ENCODE measurements at places on chromosomes 6 and 20.

- DNase-seq: no peak
Observed at GRCh38 chr6:63496361-63496804, 75.9 kb upstream of the LOC128125822 start.

DNA sequence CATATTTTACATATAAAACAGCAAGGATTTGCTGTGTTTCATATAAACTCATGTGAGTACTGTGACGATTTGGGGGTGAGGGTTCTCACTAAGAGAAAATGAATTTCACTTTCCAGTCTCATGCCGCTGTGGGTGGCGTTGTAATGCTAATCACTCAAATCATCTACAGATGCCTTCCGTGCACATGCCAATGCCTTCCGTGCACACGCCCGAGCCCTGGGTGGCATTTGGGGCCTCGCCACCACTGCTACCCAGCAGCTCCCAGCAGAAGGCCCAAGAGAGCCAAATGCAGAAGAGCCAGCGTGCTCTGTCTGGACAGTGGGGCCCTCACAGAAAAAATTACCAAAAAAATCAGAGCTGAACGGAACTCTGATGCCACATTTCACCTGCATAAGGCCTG lies 53.7 kb downstream of the WDR27 start:
- DNase-seq: no peak

DNA sequence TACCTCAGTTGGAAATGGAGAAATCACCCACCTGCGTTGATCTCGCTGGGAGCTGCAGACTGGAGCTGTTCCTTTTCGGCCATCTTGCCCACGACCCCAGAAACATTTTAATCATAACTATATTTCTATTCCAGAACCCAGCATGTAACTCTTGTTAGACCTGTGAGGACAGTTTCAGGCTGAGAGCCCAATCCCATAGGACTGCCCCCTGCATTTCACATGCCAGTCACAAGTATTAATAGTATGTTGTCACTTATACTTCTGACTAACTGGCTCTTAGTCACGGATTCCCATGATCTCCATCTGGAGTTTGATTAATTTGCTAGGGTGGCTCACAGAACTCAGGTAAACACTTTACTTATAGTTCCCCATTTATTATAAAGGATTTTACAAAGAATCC lies 96.0 kb upstream of the PRND start:
- DNase-seq: no peak

- DNase-seq: no peak
Observed at GRCh38 chr6:131117878-131118277, 17.4 kb upstream of the AKAP7 start.

- DNase-seq: no peak
Observed at GRCh38 chr20:9427430-9428291, 86.7 kb upstream of the LAMP5 start.

DNA sequence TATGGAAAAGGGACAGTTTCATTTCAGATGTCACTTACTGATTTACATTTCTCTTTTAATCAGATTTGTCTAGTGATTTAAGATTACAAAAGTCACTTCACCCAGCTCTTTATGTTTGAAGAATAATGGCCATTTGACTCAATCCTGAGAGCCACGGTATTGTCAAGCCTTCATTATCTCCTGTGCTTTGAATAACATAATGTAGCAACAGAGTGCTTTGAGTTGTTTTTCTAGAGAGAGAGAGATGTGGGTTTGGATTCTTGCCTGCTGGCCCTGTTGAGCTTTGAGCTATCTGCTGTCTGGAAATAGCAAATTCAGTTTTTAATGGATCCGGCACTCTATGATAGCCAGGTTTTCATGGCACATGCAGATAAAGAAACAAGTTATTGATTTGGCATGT lies 478.4 kb upstream of the SOX4 start:
- DNase-seq: peak; percentile 27

GRCh38 chr20:45058168-45058850 lies 42.6 kb downstream of the KCNS1 start:
- no peak for DNase-seq

GRCh38 chr6:11092668-11093375 lies 812 bp upstream of the SMIM13 start:
- DNase-seq: no peak

DNA sequence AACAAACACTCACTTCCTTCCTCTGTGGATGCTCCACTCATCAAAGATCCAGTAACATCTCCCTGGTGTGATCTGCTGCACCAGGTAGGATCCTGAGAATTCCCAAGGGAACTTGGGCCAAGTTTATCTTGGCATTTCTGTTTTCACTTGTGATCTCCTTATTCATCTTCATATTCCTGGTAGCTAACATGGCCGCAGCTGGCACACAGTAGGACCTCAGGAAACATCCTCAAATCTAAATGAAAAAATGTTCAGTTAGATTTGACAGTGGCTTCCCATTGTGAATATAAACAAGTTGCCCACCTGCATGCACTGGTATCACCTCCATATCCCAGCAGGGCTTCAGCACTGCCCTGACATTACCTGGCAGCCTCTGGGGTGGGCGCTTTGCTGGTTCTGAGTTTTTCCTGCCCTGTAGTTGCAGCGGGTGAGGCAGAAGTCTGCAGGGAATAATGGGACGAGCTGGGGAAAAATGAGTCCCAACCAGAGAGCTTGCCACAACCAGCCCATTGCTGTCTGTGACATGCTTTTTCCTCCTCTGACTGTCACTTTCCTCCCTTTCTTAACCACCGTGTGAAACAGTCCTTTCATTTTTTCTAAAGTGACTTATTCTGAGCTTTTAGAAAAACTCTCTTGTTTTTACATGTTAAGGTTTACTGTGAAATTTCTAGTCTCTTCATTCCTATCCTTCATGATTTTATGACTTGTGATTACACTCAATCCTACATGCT lies 9.4 kb upstream of the DSTN start:
- no peak for DNase-seq

GRCh38 chr20:38202982-38203293 lies 37.9 kb upstream of the TGM2 start:
- no peak for DNase-seq

GRCh38 chr6:41700463-41701347 lies 34.7 kb downstream of the TFEB start:
- no peak for DNase-seq

DNA sequence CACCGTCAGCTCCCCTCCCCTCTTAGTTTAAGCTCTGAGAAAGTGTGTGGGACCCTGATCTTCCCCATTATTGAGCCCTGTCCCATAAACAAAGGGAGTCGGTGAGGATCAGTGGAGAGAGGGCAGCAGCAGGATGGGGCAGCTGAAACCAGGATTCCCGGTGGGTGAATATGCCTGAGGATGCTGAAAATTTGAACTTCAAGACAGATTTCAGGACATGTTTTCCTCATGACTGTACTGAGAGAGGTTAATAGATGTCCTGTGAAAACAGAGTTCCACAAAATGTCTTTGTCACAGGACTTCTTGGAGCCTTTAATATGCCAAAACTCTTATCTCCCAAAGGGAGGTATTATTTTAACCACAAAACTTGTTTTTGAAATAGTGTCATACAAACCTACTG lies 53.5 kb upstream of the SLC22A16 start:
- DNase-seq: no peak

GRCh38 chr6:165229216-165229615 lies 80.2 kb downstream of the C6orf118 start:
- DNase-seq: no peak

DNA sequence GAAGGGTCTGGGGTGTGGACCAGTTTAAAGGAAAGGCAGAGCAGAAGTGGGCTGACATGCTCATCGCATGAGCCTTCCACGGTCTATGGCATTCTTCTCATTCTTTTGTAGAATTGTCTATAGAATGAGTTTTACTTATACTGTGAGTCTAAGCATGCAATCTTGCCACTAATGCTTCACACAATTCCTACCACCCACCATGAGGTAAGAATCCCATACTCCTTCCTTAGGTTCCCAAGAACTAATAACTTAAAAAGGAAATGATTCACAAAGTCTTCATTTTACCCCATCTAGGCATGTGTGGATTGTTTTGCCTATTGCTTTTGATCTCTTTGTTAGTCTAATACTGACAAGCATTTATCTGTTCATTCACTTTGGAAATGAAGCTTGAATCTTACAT lies 195.2 kb downstream of the LY86 start:
- no peak for DNase-seq

GRCh38 chr20:46751856-46752255 lies 42.4 kb downstream of the SLC2A10 start:
- peak; percentile 31 for DNase-seq

Data from GM04503 (cell line).